ENCODE measurements at places on chromosomes 7 and 10. TPM values are rescaled to one million over a fixed set of nuclear protein-coding genes. Genes with fewer than 3 reads are reported as not detected.

EBLN1 gene
- polyA plus RNA-seq, result not detected

GJD4 gene
- not detected for polyA plus RNA-seq

DNA sequence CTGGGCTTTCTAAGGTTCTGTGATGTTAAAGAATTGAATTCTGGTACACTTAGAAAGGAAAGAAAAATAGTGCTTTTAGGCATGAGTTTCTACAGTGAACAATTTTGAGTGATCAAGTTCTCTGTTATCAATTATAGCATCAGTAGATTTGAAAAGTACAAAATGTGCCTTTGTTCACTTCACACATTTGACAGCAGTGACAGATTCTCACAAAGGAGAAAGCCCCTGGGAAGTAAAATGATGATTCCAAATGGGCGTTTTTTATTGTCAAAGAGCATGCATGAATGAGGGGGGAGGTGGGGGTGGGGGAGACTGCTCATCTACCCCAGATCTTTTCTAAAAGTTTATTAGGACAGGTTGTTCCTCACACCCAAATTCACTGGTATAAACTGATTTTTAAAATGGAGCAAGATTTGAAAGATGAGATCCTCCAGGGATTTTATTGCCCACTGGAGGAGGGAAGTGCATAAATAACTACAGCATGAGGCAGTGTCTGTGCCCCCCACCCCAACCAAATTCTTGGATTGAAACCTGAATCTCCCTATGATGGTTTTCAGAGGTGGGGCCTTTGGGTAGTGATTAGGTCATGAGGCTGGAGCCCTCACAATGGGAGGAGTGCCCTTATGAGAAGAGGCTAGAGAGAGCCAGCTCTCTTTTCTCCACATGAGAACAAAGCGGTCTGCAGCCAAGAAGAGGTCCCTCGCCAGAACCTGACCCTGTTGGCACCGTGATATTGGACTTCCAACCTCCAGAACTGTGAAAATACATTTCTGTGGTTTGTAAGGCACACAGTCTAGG, 79.5 kb downstream of the AOAH start:
- DNase-seq, result no peak

GRCh38 chr10:102935939-102936605, 18.0 kb downstream of the CNNM2 start:
- DNase-seq, result no peak

GRCh38 chr7:78718212-78718611, 735.3 kb downstream of the MAGI2 start:
- no peak for DNase-seq

DNA sequence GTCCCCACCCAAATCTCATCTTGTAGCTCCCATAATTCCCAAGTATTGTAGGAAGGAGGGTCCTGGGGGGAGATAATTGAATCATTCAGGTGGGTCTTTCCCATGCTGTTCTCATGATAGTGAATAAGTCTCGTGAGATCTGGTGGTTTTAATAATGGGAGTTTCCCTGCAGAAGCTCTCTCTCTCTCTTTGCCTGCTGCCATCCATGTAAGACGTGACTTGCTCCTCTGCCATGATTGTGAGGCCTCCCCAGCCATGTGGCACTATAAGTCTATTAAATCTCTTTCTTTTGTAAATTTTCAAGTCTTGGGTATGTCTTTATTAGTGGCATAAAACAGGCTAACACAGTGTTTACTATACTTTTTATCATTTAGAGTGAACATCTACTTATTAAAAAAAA, 338.8 kb downstream of the ANKRD7 start:
- DNase-seq, result no peak

GRCh38 chr10:97363071-97363470, 28.5 kb upstream of the FRAT2 start:
- no peak for DNase-seq

DNA sequence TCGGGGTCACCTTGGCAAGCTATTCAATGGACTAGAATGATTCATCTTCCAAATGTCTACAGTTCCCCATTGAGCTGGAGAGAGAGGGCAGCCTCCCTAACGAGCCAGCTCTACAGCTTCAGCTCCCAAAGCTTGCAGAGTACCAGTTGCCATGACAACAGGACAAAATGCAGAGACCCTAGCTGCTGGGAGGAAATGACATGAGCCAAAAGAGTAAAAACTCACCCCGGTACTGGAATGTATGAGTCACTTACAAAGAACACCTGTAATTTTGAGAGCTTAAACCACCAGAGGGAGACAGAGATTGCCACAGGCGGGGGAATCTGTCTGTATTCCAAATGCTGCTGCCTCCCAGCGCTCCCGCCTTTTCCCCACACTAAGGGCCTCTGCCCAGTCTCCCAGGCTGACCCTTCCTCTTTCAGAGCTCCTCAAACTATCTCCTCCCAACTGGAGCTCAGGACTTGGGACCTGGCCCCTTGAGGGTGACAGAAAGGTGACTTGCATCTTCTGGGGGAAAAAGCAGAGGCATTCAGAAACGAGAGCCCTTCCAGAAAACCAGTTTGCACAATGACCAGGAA, 95.5 kb downstream of the CUL2 start:
- DNase-seq, result peak; percentile 75

All from H1 (cell line).